CD4-positive, alpha-beta T cell treated with Interleukin-12 subunit alpha and Interleukin-12 subunit beta, for 1 hour (primary cell): ENCODE measurements at places on chromosomes 1 and 21.
A peak's percentile ranks its signal among the peaks of the same experiment; 100 is the strongest.

DNA sequence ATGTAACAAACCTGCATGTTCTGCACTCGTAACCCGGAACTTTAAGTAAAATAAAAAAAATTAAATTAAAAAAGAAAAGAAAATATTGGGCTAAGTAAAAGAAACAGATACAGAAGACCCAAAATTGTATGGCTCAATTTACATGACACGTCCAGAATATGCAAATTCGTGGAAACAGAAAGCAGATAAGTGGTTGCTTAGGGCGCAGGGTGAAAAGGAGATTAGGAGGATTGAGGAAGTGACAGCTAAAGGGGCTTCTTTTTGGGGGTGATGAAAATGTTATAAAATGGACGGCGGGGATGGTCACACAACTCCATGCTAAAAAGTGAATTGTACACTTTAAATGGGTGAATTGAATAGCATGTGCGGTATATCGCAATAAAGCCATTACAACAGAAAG is 27.4 kb upstream of the ZBTB21 start:
- no peak for DNase-seq

DNA sequence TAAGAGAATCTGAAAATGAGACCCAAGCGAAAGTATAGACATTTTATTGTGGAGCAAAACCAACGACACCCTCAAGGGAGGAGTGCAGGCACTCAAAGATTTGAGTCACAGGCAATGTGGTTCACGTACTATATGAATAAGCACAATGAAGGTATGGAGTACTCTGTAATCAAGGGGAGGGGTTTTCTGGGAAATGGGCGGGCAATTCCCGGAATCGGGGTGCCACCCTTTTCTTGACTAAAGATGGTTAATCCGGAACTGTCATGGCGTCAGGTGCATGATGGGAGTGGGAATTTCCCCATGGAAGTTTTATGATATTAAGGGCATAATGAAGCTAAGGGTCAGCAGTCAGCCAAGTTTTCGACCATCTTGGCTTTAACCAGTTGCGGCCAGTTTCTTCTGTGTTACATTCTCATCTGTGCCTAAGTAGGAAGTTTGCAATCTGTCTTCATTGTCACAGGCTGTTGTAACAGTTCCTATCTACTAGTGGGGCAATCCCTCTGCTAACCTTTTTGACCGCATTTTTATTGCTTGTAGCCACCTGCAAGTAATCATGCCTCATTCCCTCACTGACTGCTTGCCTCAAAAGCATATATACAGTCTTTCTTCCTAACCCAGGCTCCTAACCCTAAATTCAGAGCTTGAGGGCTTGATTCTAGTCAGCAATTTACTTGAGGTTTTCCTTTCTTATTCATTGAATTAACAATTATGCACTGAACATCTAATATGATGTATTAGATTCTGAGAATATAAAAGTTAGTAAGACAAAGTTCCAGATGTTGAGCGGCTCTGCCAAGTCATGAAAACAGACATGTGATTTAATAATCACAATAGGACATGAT is 775 bp upstream of the AIM2 start:
- peak; percentile 96 for DNase-seq

DNA sequence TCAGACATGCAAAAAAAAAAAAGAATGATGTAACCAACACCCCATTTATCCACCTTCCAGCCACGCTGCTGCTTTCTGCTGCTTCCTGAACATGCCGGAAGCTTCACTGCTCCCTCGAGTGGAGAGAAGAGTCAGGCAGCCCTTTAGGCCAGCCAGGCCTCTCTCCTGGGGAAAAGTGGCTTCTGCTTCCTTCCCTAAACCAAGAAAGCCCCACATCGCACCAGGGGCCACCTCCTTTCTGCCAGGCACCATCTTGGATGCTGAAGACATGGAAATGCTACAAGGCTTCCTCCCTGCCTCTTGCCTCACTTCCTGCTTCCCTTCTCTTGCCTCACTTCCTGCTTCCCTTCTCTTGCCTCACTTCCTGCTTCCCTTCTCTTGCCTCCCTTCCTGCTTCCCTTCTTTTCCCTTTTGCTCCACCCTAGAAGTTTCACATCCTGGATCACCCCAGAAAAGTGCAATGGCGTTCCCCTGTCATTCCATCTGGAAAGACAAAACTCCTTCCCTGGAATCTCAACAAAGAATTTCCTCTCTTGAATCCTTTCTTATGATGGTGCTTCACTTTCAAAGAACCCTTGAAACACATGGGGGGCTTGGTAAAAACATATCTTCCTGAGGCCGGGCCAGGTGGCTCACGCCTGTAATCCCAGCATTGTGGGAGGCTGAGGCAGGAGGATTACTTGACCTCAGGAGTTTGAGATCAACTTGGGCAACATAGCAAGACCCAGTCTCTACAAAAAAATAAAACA is 18.7 kb downstream of the TNFRSF8 start:
- no peak for DNase-seq

- no peak for DNase-seq
Observed at GRCh38 chr1:3103967-3104677, 35.1 kb downstream of the PRDM16 start.

- DNase-seq: peak; percentile 71
Observed at GRCh38 chr1:151196292-151196800, 2.0 kb upstream of the PIP5K1A start.

GRCh38 chr1:246160905-246161304 is 346.2 kb downstream of the SMYD3 start:
- no peak for DNase-seq

- DNase-seq: no peak
Observed at GRCh38 chr1:25343872-25344271, 5.7 kb downstream of the TMEM50A start.

DNA sequence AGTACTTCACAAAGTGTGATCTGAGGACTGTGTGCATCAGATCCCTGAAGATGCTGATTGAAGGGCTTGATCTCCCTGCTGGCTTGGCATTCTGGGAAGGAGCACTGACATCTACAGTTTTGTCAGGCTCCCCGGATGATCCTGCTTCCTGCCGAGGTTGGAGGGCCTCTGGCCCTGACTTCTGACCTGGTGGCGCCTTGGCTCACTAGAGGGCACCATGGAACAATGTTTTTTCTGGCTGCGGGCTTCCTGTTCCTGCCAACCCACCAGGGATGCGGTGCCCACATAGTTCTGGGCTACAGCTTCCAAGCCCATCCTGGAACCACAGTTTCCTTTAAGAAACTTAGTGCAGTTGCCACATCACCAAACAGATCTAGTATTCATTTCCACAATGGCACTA is 38.8 kb upstream of the RASAL2 start:
- no peak for DNase-seq

- no peak for DNase-seq
Observed at GRCh38 chr1:215321802-215322201, 239.3 kb downstream of the KCNK2 start.

DNA sequence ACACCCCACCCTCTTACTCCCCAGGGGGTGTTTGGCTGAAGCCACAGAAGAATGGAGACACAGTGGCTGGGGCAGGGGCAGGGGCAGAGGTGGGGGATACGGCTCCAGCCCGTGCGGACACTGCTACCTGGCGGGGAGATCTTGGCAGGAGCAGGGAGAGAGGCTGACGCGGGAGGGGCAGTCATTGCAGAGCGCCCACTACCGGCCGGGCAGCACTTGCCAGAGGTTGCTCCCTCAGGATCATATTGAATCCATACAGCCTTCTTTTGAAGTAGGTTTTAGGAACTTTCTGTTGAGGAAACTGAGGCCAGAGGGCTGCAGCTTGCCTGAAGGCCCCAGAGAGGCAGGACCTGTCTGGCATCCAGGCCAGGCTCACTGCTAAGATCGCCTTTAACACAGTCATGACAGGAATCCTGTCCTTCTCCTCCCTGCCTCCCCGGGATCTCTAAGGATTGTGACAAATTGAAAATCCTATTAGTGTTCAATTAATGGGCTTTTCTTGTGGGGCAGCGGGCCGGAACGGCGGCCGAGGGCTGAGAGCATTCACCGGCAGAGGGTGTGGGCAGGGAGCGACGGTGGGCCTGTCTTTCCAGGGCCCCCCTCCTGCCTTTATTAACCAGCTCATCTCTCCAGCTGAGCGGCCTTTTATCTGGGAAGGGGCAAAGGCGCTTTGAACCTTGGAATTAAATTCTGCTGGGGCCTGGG is 65.5 kb upstream of the WNT4 start:
- DNase-seq: no peak

GRCh38 chr1:151309811-151310323 is 17.3 kb downstream of the PI4KB start:
- DNase-seq: no peak

- no peak for DNase-seq
Observed at GRCh38 chr1:3393987-3394920, 60.2 kb upstream of the ARHGEF16 start.

- DNase-seq: no peak
Observed at GRCh38 chr1:91617285-91617765, 116.7 kb downstream of the CDC7 start.

- DNase-seq: no peak
Observed at GRCh38 chr1:234956821-234957329, 171.8 kb downstream of the TOMM20 start.

GRCh38 chr1:230084408-230085177 is 17.6 kb downstream of the GALNT2 start:
- no peak for DNase-seq

GRCh38 chr1:3461934-3462275 is 7.4 kb downstream of the ARHGEF16 start:
- DNase-seq: no peak

GRCh38 chr1:18112611-18113010 is 5.0 kb downstream of the IGSF21 start:
- no peak for DNase-seq

GRCh38 chr1:243246916-243247315 is 8.2 kb downstream of the CEP170 start:
- no peak for DNase-seq

GRCh38 chr1:65258106-65258505 is 51.2 kb upstream of the DNAJC6 start:
- no peak for DNase-seq

- no peak for DNase-seq
Observed at GRCh38 chr1:43711524-43712386, 4.4 kb downstream of the ST3GAL3 start.

- DNase-seq: no peak
Observed at GRCh38 chr1:93821423-93822144, 57.4 kb downstream of the DNTTIP2 start.

GRCh38 chr1:39488012-39488545 is 3.4 kb upstream of the BMP8A start:
- DNase-seq: no peak

- DNase-seq: no peak
Observed at GRCh38 chr1:96934282-96934681, 212.7 kb downstream of the PTBP2 start.

DNA sequence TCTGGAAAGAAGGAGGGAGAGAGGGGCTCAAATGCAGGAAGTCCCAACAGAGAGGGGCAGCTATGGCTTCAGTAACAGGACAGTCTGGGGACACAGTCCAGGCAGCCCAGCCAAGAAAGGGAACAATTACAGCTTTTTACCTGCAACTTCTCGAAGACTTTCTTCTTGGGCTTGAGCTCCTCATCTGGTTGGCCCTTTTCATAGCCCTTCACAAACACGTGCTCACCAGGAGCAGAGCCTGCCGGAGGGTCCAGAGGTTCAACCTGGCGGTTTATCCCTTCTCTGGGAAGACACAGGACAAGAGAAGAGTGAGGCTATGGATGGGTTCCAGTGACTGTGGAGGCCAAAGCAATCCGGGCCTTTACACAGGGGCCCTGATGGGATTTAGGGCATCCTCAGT is 37.9 kb downstream of the YARS1 start:
- no peak for DNase-seq

DNA sequence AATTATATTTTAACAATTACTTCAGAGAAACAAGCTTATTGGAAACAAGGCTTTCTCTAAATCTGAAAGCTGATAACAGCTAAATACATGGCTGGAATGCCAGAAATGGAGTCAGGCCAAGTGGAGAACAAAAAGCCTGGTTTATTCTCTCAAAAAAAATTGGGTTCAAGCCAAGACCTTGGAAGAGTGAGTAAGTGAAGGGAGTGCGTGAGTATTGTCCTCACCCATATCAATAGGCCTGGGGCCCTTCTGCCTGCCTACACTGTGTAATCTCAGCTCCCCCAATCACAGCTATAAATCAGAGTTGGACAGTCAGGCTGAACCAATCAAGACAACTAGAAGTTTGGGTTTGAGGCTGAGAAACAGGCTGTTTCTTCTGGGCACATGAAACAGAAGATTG is 7.4 kb downstream of the KYAT3 start:
- DNase-seq: no peak

DNA sequence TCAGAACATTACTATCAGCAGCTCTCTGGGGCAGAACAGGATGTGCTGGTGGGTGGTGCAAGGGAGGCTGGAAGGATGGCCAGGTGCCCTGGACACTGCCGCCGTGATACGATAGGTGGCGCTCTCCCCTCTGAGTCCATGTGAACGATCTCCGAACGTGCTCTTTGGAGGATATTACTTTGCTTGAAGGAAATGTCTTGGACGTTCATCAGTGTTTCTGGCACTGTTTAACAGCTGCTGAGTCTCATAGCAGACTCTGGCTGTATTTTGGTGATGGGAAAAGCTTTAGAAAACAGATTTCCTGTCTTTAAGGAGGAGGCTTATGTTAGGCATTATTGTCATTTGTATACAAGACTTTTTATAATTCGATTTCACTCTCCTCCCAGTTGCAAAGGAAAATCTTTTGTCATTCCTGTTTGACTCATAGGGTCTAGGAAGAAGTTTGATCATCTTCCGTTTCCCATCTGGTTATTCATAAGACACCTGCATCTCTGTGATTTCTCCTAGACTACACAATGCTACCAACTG is 386.2 kb upstream of the ADGRL2 start:
- no peak for DNase-seq

DNA sequence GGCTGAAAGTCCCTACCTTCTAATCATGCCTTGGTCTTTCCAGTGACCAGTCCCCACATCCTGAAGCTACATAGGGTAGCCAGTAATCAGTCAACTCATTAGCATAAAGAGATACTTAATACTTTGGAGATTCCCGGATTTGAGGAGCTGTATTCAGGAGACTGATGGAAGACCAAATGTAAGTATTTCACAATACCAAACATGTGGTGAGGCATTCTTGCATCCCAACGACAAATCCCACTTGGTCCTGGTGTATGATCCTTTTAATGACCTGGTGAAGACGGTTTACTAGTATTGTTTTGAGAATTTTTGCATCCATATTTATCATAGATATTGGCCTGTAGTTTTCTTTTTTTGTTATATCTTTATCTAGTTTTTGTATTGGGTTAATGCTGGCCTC is 40.6 kb downstream of the RGS7 start:
- no peak for DNase-seq

GRCh38 chr1:235073331-235073967 is 55.2 kb downstream of the TOMM20 start:
- DNase-seq: no peak
